Fibroblast of skin of left biceps (primary cell): ENCODE measurements at places on chromosomes 11 and 22.

DNA sequence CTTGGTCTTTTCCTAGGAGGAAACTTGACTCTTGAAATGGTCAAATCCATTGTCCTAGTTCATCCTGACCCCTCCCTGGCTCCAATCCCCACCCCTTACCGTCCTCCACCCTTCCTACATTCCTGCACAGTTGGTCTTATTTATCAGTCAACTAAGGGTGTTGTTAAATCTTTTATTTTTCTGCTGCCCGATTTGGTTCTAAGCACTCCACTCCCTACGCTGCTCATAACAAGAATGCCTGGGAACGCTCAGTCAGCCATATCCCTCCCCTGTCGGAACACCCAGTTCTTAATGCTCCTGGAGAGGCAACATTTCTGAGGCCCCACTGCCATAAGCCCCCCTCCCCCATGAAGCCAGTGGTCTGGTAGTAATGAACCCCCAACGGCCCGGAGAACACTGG is 9.7 kb downstream of the EHF start:
- no peak for DNase-seq

GRCh38 chr11:13010749-13011465 is 1.8 kb downstream of the RASSF10 start:
- no peak for DNase-seq

GRCh38 chr22:31377612-31378011 is 21.8 kb upstream of the DRG1 start:
- no peak for DNase-seq

GRCh38 chr22:20031732-20032406 is 11.0 kb downstream of the TANGO2 start:
- no peak for DNase-seq

DNA sequence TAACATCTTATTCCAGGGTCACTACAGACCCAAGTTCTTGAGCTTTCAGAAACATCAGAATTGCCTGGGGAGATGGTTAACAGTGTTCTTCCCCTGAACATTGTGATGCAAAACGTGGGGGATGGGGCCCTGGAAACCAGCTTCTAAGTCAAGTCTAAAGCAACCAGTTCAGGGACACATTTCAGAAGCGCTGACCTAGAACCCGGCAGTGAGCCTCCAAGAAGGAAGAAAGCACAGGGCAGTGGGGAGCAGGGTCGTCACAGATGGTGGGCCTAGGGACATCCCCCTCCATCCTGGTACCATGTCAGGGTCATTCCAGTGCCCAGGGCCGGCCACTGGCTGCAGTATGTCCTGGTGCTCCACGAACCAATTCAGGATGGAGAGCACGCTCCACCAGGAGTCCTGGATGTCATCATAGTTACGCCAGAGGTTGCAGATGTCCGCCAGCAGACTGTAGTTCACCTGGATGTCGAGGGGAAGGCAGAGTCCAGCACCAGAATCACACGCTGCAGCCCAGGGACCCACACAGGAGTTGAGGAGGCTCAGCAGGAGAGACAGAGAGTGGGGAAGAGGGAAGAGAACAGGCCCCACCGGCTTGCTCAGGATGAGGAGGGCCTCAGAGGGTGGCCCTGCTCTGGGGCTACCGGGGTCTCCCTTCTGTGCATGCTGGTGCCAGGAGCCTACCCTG is 5.0 kb downstream of the NAGA start:
- DNase-seq, result no peak

GRCh38 chr11:69337211-69337721 is 43.3 kb downstream of the MYEOV start:
- DNase-seq, result no peak

GRCh38 chr11:114148013-114148382 is 88.5 kb downstream of the ZBTB16 start:
- DNase-seq, result no peak

- DNase-seq, result no peak
These were observed 585.4 kb downstream of the NELL1 start for GRCh38 chr11:21254790-21255189.

DNA sequence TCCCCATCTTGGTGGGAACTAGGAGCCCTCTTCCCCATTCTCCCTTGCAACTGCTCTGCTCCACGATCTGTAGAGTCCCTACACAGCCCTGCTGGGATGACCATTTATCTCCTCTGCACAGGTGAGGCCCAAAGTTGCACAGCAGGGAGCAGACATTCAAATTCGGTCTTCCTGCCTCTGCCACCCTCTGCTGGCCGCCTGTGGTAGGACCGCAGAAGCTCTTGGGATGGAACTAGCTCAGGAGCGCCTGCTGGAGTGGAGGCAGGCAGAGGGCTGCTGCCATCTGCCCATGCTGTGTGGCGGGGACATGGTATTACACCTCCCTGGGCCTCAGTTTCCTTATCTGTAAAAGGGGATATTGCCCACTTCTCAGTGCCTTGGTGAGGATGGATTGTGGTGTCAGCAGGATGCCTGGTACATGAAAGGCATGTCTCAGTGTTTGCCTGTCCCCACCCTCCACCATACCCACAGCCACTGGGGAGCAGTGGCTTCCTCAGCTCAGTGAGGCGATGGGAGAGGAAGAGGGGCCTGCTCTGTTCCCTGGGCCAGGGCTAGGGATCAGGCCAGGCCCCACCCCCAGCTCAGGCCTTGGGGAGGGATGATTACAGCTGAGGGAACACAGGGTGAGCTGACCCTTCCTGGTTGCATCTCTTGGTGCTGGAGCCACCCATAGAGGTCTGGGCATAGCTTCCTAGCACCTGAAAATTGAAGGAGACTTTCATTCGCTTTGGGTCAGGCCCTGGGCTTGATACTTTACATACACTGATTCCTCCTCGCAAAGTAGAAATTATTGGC is 11.3 kb upstream of the OMP start:
- DNase-seq, result no peak

DNA sequence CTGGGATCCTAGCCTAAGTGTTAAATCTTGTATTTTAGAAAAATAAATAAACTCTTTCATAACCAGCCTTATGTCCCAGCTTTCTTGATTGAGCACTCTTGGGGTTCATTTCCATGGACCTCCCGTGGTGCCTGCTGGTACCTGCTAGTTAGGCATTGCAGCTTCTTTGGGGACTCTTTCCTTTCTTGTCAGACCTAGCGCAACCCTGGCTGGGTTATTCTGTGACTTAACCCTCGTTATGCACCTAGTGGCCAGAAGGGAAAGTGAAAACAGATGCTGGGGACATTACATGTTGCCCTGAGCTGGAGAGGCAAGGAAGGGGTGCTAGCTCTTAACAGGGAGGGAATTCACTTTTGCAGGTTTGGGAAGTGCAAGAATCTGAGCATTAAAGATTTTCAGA is 46.8 kb downstream of the APIP start:
- DNase-seq, result no peak

GRCh38 chr11:469684-470560 is 19.8 kb downstream of the PTDSS2 start:
- DNase-seq, result peak; percentile 7

GRCh38 chr22:39233710-39234471 is 10.9 kb downstream of the PDGFB start:
- DNase-seq, result no peak

GRCh38 chr11:73582653-73583052 is 15.3 kb downstream of the FAM168A start:
- DNase-seq, result no peak

DNA sequence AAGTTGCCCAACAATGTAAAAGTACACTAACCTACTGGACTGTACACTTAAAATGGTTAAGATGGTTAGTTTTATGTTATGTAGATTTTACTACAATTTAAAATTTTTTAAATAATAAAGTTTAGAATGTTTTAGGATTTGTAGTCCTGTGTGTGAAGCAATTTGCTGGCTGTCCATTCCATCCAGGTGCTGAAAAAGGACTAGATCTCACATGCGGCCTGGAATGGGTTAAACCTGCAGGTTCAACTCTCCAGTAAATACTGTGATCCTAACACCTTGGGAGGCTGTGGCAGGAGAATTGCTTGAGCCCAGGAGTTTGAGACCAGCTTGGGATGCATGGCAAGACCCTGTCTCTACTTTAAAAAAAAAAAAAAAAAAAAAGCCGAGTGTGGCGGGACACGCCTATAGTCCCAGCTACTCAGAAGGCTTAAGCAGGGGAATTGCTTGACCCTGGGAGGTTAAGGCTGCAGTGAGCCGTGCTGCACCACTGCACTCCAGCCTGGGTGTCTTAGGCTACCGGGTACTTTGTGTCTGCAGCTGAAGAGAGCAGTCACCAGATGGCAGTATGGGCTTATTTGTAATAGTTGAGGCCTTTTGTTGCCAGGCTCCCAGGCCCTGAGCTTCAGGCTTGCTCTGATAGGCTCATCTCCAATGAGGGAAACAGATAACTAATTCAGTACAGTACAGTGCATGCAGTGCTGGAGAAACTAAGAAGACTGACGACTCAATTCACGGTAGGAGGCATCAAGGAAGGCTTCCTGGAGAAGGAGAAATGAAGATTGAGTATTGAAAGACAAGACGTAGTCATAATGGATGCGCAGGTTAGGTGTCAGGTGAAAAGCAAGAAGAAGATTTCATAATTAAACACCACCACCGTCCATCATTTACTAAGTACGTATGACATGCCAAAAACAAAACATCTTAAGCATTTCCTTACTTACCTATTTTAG is 64.7 kb upstream of the ASPHD2 start:
- DNase-seq, result peak; percentile 39

- DNase-seq, result no peak
These were observed 98.6 kb downstream of the RPS6KA4 start for GRCh38 chr11:64457416-64458010.

DNA sequence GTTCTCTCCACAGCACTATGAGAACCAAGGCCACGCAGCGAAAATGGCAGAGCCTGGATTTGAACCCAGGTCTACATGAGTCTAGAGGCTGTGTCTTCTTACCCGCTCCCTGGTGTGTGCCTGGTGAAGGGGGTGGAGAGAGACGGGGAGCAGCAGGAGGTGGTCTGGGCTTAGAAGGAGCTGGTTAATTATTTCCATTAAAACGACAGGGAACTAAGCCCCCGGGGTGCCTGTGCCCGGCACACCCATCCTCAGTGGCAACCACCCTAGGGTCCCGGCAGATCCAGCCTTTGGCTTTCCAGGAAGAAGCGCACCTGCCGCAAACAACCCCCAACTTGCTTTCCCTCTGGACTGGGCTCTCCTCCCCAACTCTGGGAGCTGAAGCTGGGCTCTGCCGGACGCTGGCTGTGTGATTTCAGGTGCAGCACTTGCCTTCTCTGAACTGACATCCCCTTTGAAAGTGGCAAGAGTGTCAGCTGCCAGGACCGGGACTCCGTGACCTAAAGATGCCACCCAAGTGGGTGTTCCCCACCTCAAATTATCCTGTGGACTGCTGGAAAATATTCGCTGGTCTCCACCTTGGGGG is 35.8 kb downstream of the MN1 start:
- no peak for DNase-seq

- peak; percentile 58 for DNase-seq
These were observed 47.9 kb downstream of the BLID start for GRCh38 chr11:122068141-122068540.

DNA sequence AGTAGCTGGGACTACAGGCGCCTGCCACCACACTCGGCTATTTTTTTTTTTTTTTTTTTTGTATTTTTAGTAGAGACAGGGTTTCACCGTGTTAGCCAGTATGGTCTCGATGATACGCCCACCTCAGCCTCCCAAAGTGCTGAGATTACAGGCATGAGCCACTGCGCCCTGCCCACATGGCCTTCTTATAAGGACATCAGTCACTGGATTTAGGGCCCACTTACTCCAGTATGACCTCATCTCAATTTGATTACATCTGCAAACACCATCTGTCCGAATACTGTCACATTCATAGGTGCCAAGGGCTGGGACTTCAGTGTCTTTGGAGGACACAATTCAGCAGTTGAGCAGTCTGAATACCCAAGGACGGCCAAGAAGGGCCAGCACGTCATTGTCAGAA is 8.2 kb upstream of the PRR5 start:
- DNase-seq, result no peak

DNA sequence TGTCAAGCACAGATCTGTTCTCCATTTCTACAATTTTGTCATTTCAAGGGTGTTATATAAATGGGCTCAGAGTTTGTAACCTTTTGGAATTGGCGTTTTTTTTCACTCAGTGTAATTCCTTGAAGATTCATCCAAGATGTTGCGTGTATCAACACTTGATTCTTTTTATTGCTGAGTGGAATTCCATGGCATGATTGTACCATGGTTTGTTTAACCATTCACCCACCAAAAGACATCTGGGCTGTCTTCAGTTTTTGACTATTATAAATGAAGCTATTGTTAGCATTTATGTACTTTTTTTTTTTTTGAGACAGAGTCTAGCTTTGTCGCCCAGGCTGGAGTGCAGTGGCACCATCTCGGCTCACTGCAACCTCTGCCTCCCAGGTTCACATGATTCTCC is 2.9 kb downstream of the OOSP1 start:
- no peak for DNase-seq
